Calu3 (cell line): ENCODE measurements at places on chromosomes 6 and 20. TPM values are rescaled to one million over a fixed set of nuclear protein-coding genes. Genes with fewer than 3 reads are reported as not detected.

DNA sequence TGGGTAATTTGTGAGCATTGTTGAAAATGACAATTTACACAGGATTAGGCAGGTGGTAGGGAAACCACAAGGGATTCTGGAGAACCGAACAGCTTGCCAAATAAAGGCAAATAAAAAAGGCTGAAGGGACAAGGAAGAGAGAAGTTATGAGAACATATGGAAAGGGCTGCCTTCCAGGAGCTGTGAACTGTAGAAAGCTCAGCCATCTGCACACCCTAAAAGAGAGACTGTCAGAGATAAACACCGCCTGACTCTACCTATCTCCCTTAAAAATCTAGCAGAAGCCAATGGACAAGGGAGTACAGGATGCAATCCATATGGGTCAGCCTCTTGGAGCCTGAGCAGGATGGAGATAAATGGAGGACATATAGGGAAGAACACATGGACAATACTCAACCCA is 12.7 kb upstream of the SLC17A1 start:
- DNase-seq, result no peak

Gene C20orf141
- not detected in 2 replicates for total RNA-seq

Gene JPH2
- 0.50 and 0.59 TPM in 2 replicates for total RNA-seq

DNA sequence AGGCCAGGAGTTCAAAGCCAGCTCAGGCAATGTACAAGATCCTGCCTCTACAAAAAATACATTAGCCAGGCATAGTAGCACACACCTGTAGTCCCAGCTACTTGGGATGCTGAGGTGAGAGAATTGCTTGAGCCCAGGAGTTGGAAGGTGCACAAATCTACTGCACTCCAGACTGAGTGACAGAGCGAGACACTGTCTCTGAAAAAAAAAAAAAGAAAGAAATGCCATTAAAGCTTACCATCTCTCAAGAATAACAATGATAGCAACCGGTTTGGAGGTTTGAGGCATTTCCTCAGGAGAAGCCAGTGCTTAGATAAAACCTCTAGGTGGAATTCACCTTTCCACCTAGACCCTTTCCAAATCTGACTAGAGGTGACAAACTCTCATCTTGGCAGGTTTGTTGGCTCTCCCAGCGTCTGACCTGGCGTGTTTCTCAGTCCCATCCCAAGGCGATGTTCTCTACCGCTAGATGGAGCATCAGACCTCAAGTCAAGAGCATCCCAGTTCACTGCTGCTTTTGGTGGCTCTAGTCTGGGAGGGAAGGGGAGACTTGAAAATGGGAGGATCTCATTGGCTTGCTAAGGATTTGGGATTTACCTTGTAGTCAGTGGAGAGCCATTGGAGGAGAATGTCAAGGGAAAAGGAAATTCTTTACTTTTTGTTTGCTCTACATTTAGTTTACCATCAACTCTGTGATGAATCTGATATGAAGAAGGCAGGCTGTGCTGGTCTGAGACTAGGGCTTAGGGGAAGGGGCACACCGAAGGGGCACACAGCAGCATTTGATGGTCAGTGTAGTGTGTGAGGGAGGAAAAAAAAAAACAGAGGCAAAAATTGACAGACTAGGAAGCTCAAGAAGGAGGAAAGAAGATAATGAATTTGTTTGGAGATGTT is 67.9 kb downstream of the NCOA7 start:
- DNase-seq, result peak; percentile 60

Gene MAP1LC3A
- 0.78 and 0.95 TPM in 2 replicates for total RNA-seq

Gene CST5
- not detected in 2 replicates for total RNA-seq

DNA sequence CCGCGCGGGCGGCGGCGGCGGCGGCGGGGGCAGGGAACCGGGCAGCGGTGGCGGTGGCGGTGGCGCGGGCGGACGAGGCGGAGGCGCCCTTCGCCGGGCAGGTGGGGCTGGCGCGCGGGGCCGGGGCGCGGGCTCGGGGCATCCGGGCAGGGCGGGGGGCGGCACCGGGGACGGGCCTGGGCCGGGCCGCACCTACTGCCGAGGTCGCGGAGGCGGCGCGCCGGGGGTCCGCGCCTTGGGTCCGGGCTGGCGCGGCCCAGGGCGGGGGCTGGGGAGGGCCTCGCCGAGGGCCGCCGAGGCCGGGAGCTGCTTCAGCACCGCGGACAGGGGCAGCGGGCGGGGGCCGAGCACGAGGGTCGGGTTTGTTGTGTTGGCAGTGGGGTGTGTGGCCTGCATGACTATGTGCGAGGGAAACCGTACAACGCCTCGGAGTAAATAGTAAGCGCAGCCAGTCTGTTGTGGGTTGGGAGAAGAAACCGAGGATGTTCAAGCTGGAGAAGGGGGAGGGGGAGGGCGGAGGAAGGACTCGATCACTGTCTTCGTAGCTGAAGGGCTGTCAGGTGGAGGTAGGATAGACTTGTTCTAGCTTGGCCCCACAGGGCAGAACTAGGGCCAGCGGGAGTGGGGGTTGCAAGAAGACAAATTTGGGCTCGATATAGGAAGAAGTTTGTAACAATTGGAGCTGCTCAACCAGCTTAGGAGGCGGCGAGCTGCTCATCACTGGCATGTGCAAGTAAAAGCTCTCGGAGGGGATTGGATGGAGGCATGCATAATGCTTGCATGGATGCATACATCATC is 593 bp downstream of the MMP24 start:
- DNase-seq, result peak; percentile 74

Gene KCNQ5
- total RNA-seq, result 0.10 TPM in 1 of 2 replicates, not detected in the other

DNA sequence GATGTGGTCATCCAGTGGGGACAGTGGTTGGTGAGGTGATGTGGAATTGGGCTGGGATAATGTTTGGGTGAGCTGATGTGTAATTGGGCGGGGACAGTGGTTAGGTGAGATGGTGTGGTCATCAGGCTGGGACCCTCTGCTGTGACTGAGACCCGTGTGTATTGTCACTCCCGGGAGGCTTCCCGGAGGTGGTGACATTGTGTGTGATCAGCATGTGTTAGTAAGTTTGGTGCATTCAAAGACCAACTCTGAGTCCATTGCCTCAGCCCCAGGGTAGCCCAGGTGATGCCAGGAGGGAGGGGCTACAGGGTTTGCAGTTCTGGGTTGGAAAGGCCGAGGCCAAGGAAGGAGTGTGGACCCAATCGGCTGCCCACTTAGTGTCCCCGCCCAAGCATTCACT is 375.5 kb downstream of the TAF4 start:
- DNase-seq, result no peak

Gene TREML2
- not detected in 2 replicates for total RNA-seq

Gene NR2E1
- total RNA-seq, result not detected in 2 replicates

Gene ULBP1
- total RNA-seq, result 2.2 and 2.5 TPM in 2 replicates

DNA sequence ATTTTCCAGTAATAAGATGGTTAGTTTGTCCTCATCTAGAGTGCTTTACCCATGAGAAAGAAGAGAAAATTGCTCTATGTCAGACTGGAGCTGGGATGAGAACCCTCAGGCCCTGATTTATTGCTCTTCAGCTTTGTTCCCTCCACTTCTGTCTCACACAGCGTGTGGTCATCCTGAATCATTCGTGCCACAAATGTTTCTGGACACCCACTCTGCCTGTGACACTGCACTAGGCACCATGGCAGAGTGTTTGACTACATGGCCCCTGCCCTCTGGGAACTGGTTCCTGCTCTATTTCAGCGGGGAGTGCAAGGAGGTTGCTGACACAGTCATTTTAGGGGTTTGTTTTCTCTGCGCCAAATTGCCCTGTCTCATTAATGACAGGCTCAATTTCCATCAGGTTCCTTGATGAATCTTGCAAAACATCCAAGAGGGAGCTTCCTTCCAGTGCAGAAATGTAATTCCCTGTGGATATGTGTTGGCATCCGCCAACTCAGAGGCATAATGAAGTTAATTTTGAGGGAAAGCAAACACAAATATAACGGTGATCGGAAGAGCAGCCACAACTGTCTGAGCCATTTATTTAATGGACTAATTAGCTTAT is 207.5 kb downstream of the CLIC5 start:
- DNase-seq, result no peak

- no peak for DNase-seq
Observed at GRCh38 chr6:45732731-45733130, 282.9 kb downstream of the CLIC5 start.

GRCh38 chr20:32920066-32920465 is 61.3 kb downstream of the EFCAB8 start:
- no peak for DNase-seq

DNA sequence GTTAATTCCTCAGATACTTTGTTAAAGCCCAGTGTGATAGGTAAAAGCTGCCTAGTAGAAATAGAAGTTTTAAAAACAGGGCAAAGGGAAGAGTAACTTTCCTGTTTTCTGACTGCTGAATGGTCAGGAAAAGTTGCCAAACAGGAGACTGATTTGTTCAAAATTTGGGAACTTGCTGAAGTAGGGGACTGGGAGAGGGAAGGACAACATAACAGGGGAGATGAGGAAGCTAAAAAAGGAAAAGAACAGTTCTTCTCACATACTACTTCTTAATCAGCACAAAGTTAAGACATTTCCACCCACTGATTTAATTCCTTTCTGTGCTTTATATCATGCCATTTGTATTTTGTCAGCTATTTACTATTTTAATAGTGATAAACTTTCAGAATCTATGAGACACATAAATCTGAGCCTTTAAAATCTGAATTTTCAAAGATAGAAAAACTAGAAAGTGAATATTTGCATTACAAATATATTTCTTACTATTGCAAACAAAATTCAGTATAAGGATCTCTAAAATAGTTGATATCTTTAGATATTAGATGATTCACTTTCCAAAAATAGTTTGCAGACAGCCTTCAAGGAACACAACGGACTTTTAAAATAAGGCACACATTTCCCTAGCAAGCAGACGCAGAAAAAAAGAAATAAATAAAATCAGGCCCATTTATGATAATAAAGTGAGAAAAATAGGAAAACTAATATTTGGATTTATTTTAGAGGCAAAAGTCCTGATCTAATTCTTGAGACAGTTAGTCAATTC is 36.9 kb upstream of the SLC16A10 start:
- no peak for DNase-seq

Gene NOTCH4
- 4.7 and 5.7 TPM in 2 replicates for total RNA-seq

GRCh38 chr6:135163440-135163738 is 17.7 kb upstream of the MYB start:
- no peak for DNase-seq

- DNase-seq, result no peak
Observed at GRCh38 chr6:47650553-47651432, 47.6 kb upstream of the ADGRF4 start.

Gene AURKA
- total RNA-seq, result 73.8 and 75.5 TPM in 2 replicates

DNA sequence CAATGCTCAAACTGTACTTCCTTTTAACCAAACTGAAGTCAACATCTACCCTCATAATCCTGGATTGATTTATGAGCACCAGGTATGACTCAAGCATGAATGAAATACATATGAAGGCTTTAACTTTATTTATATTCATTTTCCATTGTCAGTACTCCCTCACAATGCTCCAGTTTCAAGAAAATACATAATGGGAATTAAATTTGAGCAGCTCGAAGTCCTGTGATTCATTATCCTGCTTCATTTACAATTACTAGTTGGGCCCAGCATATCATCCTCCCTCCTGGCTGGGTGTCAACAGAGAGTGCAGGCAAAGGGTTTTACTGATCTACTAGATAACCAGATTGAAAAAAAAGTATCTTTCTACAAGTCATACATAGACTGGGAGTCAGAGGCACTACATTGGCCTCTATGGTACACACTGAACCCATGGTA is 10.1 kb downstream of the SAMHD1 start:
- no peak for DNase-seq

- DNase-seq, result no peak
Observed at GRCh38 chr6:16852671-16853070, 91.4 kb upstream of the ATXN1 start.

- DNase-seq, result no peak
Observed at GRCh38 chr20:9397928-9398327, 116.5 kb upstream of the LAMP5 start.

DNA sequence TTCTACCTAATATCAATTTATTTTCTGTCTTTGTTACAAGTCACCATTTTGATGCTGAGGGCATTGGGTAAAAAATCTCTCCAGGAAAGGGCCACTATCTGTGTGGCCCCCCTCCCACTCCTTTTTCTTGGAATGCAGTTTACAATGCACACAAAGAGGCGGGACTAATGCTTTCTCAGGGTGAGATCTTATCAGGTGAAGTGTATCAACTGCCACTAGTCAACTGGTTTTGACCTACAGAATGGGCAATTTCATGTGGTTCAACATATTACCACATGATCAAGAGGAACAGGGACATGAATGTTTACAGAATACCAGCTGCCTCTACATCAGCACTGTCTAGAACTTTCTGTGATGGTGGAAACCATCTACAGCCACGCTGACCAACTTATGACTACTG is 3.7 kb downstream of the RRBP1 start:
- no peak for DNase-seq

- DNase-seq, result no peak
Observed at GRCh38 chr6:32943864-32944649, 3.2 kb upstream of the HLA-DMB start.

- DNase-seq, result no peak
Observed at GRCh38 chr6:79631693-79632172, 604 bp downstream of the SH3BGRL2 start.

- no peak for DNase-seq
Observed at GRCh38 chr20:53080687-53080962, 108.5 kb downstream of the TSHZ2 start.

DNA sequence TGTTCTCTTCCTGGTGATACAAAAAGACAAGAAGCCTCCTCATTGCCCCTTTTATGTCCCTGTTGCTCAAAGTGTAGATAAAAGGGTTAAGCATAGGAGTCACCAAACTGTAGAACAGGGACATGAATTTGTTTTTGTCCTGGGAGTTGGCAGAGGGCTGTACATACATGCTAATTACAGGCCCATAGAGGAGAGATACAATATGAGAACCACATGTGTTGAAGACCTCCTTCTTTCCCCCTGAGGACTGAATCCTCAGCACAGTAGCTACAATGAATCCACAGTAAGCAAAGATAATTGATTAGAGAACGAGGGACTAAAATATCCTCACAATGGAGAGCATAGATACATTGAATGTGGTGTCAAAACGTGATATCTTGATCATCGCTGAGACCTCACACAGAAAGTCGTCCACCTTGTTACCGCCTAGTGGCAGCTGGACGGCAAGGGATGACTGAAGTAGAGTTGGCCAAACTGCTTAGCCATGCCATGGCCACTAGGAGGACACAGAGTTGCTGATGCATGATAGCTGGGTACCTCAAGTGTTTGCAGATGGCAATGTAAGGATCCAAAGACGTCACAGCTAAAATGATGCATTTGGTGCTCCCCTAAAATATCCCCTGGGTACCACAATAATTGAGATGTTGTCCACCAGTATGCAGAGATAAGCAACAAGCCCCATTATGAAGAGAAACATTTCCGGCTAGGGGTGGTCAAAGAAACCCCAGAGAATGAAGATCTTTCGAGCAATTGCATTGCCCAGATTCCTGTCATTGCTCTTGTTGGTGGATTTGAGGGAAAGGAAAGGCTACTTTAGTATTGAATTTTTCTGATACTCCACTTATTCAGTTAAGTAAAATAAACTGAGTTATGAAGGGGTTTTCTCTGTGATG is 15.0 kb downstream of the OR2B3 start:
- DNase-seq, result peak; percentile 27

Gene NKAIN2
- not detected in 2 replicates for total RNA-seq
